ENCODE measurements at places on chromosomes 16 and 17. TPM values are rescaled to one million over a fixed set of nuclear protein-coding genes. Genes with fewer than 3 reads are reported as not detected.

BIRC5 gene
- total RNA-seq, result 11.0 TPM

ANKS3 gene
- total RNA-seq, result 15.1 TPM

PDILT gene
- not detected for total RNA-seq

PEMT gene
- total RNA-seq, result 32.4 TPM

MYOCD gene
- 0.52 TPM for total RNA-seq

ATP1B2 gene
- 1.6 TPM for total RNA-seq

TMEM204 gene
- total RNA-seq, result 8.9 TPM

TBC1D3 gene
- total RNA-seq, result not detected

GALR2 gene
- total RNA-seq, result not detected

CRHR1 gene
- total RNA-seq, result 0.52 TPM

MYO15A gene
- total RNA-seq, result 0.52 TPM

CLEC18B gene
- 2.1 TPM for total RNA-seq

CDK5RAP3 gene
- 59.0 TPM for total RNA-seq

ORMDL3 gene
- 37.1 TPM for total RNA-seq

JPT1 gene
- 109 TPM for total RNA-seq

ALDH3A1 gene
- total RNA-seq, result not detected

P3H4 gene
- total RNA-seq, result 31.8 TPM

STH gene
- not detected for total RNA-seq

ARHGAP44 gene
- 3.7 TPM for total RNA-seq

SLC5A2 gene
- not detected for total RNA-seq

RNF222 gene
- not detected for total RNA-seq

WNT9B gene
- not detected for total RNA-seq

CAMKK1 gene
- 4.2 TPM for total RNA-seq
